ENCODE measurements at places on chromosomes 7 and 10.
A peak's percentile ranks its signal among the peaks of the same experiment; 100 is the strongest.

- DNase-seq: no peak
Measured at GRCh38 chr10:6135039-6135438, 46.2 kb downstream of the RBM17 start.

DNA sequence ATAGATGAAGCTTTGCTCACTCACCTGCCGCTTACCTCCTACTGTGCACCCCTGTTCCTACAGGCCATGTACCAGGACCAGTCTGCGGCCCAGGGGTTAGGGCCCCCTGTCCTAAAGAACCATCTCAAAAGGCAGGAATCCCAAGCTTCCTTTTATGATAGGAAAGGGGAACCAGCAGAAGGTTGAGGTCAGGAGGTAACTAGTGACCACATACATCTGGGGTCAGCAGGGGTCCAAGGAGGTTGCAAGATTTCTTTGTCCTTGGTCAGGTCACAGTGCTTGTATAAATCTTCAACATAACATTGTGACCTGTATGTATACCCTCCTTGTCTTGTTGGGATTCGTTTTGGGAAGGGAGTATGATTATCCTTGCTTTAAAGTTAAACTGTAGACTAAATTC is 73.8 kb downstream of the OAT start:
- peak; percentile 9 for DNase-seq

DNA sequence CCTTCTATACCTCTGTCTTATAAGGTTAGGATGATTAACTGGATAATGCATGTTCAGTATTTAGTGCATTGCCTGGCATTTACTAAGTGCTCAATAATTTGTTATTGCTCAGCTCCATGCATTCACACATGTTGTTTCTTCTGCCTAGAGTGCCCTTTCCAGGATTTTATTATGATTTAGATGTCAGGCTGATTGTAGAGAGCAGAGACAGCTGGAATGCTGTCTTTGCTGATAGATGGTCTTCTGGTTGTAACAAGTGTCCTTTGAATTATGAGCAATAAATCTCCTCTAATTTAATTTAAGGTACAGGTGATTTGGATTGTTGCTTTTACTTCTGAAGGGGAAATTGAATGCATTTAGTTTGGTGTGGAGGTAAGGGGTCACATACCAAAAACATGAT is 548.0 kb downstream of the MAGI2 start:
- no peak for DNase-seq

- no peak for DNase-seq
Measured at GRCh38 chr10:130834573-130834972, 476.9 kb downstream of the TCERG1L start.

GRCh38 chr7:85828614-85829013 is 641.8 kb upstream of the SEMA3D start:
- no peak for DNase-seq

- DNase-seq: no peak
Measured at GRCh38 chr7:145645135-145645515, 471.5 kb upstream of the CNTNAP2 start.

- DNase-seq: no peak
Measured at GRCh38 chr7:150446288-150446938, 4.0 kb upstream of the GIMAP8 start.

GRCh38 chr7:105044449-105045070 is 30.6 kb downstream of the KMT2E start:
- DNase-seq: no peak

- DNase-seq: no peak
Measured at GRCh38 chr7:4692055-4692454, 10.0 kb downstream of the FOXK1 start.

GRCh38 chr7:90503367-90503766 is 33.9 kb downstream of the PTTG1IP2 start:
- no peak for DNase-seq

DNA sequence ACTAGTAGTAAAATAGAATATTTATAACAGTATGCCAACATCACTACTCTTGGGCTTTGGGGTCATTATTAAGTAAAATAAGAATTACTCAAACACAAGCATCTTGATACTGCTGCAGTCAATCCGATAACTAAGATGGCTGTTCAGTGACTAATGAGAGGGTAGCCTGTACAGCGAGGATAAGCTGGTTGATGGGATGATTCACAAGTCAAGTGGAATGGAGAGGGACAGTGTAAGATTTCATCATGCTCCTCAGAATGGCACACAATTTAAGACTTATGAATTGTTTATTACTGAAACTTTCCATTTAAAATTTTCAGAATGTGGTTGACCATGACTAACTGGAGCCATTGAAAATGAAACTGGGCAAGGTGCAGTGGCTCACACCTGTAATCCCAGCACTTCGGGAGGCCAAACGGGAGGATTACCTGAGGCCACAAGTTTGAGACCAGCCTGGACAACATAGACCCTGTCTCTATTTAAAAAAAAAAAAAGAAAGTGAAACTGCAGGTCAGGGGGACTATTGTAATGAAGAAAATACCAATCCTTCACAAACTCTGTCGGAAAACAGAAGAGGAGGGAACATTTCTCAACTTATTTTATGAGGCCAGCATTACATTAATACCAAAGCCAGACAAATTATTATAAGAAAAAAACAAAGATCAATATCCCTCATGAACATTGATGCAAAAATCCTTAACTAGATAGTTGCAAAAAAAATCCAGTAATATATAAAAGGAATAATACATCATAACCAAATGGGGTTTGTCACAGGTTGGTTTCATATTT is 11.2 kb downstream of the AVL9 start:
- DNase-seq: no peak

GRCh38 chr7:33904681-33905388 is 504 bp upstream of the BMPER start:
- DNase-seq: peak; percentile 81

GRCh38 chr10:4651404-4652037 is 174.5 kb upstream of the AKR1E2 start:
- no peak for DNase-seq

DNA sequence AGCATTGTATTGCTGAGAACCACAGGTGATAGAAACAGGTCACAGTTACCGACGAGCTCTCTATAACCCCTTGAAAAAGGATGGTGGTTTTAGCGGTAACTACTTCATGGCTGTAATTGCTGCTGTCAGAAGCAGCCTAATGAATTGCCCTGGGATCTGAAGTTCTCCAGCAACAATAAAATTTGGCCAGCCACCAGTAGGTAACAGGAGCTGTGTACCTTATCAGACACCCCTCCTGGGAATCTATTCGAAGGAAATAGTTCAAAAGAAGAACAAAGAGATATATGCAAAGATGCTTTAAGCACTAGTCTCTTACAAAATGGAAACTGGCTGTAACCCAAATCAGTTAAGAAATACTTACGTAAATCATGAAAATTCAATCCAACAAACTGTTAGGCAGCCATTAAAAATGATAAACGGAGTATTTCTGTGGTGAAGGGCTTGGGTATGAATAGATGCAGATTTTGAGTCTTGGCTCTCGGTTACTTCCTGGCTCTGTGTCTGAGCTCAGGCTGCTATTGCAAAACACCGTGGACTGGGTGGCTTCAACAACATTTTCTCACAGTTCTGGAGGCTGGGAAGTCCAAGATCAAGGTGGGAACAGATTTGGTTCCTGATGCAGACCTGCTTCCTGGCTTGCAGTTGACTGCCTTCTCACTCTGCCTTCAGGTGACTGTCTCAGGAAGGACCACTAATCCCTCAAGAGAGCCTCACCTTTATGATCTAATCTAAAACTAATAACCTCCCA is 1.6 kb downstream of the MSRB2 start:
- DNase-seq: no peak

DNA sequence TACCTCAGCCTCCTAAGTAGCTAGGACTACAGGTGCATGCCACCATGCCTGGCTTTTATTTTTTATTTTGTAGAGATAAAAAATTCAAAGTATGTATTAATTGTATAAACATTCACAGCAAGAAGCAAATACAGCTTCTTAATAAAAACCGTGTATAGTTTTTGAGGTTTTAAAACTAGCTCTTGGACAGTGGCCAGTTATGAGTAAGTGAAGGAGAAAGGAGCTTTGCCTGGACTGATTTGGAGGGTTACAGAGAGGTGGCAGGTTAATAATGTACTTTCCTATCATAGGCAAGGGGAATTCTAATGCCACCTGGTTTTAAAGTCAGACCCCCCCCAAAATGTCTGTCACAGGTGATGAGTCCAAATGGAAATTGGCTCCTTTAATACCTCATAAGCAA is 43.4 kb downstream of the ZNRF2 start:
- DNase-seq: no peak

DNA sequence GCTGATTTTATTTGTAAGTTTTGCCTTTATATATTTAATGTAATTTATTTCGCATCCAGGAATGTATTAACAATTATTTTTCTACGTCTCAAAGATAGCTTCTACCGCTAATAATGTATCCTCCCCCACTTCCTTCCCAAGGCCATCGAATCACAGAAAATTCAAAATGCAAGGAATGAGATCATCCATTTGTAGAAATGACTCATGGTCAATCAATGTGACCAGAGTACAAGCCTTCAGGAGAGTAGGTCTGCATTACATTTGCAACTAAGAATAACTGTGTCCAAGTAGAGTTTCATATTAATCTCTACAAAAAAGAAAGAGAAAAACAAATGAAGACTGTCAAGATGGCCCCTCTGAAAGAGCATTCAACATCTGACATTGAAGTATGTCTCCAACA is 205.9 kb upstream of the PHF14 start:
- no peak for DNase-seq

DNA sequence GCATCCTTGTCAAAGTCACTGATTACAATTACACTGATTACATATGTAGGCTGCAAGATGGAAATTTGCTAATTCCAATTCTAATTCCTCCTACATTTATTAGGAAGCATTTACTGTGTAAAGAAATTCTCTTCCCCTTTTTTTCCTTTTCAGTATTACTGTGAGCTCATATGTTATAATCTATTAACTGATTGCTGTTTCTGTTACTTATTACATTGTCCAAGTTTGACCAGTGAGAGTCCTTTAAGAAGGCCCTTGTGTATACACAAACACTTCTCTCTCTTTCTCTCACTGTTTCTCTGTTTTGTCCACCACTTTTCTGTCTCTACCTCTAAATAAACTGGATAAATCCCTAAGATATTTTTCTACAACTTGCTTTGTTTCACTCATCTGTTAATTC is 31.5 kb downstream of the PHF14 start:
- DNase-seq: no peak

DNA sequence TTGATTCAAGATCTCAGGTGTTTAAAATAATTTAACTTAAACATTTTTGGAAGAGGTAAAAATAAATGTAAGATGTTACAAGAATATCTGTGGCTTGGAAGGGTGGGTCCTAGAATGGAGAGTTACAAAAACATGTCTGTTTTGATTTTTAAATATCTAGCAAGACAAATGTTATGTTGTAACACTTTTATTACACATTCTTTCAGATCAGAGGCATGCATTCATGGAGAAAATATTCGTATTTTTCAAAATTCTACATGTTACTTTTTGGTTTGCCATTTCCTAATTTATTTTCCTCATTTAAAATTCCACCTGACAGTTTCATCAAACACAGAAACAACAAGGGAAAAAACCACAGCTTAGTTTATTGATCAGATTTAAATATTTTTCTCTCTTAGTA is 10.0 kb downstream of the WBP1L start:
- DNase-seq: no peak

- no peak for DNase-seq
Measured at GRCh38 chr10:97898429-97898828, 48.8 kb downstream of the GOLGA7B start.

- no peak for DNase-seq
Measured at GRCh38 chr7:120370954-120371353, 98.0 kb downstream of the KCND2 start.

GRCh38 chr7:55381696-55382095 is 16.6 kb downstream of the LANCL2 start:
- no peak for DNase-seq

GRCh38 chr7:86792260-86792659 is 148.6 kb downstream of the GRM3 start:
- DNase-seq: no peak
